T-cell (primary cell): ENCODE measurements at places on chromosomes 1 and 21. TPM values are rescaled to one million over a fixed set of nuclear protein-coding genes. Genes with fewer than 3 reads are reported as not detected.

Gene UTS2
- total RNA-seq, result 0.70 TPM

- peaks cover 4% of the 10 kb centered on the region for H3K4me1 ChIP-seq
- H3K27ac ChIP-seq, result no peak overlapping the region
- no peaks in the 10 kb centered on the region for H3K36me3 ChIP-seq
- no peak for DNase-seq
- H3K4me3 ChIP-seq, result no peak overlapping the region
- no peaks in the 10 kb centered on the region for H3K27me3 ChIP-seq
Measured at GRCh38 chr1:9331016-9331415, 38.3 kb downstream of the SPSB1 start.

- no peaks in the 10 kb centered on the region for H3K27me3 ChIP-seq
- no peaks in the 10 kb centered on the region for H3K4me1 ChIP-seq
- no peak overlapping the region for H3K4me3 ChIP-seq
- H3K36me3 ChIP-seq, result no peaks in the 10 kb centered on the region
Measured at GRCh38 chr21:16865632-16866031, 647.2 kb upstream of the CXADR start.

- H3K36me3 ChIP-seq, result peaks cover 3% of the 10 kb centered on the region
- H3K27ac ChIP-seq, result no peak overlapping the region
- no peaks in the 10 kb centered on the region for H3K4me1 ChIP-seq
- no peaks in the 10 kb centered on the region for H3K27me3 ChIP-seq
Measured at GRCh38 chr1:1086911-1087341, 12.8 kb upstream of the RNF223 start.

DNA sequence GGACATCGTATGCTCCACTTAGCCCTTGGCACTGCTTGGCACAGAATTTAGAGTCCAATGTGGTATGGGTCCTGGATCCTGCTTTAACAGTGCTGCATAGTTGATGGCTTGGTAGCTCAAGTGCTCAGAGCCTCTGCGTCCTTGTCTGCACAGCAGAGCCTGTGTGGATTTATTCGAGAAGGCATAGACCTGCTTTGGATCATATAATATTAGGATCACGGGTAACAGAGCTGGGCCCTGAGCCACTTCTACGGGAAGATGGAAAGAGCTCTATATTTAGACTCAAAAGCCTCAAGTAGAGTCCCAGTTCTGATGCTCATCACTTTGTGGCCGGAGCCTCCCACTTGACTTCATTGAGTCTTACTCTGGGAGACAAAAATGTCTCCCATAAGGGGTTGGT lies 164.4 kb upstream of the EDN2 start:
- no peak for DNase-seq
- H3K4me3 ChIP-seq, result no peak overlapping the region
- H3K27ac ChIP-seq, result no peak overlapping the region
- no peaks in the 10 kb centered on the region for H3K27me3 ChIP-seq

- no peaks in the 10 kb centered on the region for H3K4me1 ChIP-seq
- H3K4me3 ChIP-seq, result no peak overlapping the region
- no peaks in the 10 kb centered on the region for H3K27me3 ChIP-seq
- no peak overlapping the region for H3K27ac ChIP-seq
- DNase-seq, result no peak
- H3K36me3 ChIP-seq, result no peaks in the 10 kb centered on the region
Measured at GRCh38 chr21:20701235-20701634, 297.0 kb upstream of the NCAM2 start.

GRCh38 chr21:43193651-43194302 lies 25.0 kb downstream of the CRYAA start:
- DNase-seq, result no peak
- no peak overlapping the region for H3K27ac ChIP-seq
- no peaks in the 10 kb centered on the region for H3K4me1 ChIP-seq
- H3K4me3 ChIP-seq, result no peak overlapping the region
- H3K27me3 ChIP-seq, result peaks cover 41% of the 10 kb centered on the region

DNA sequence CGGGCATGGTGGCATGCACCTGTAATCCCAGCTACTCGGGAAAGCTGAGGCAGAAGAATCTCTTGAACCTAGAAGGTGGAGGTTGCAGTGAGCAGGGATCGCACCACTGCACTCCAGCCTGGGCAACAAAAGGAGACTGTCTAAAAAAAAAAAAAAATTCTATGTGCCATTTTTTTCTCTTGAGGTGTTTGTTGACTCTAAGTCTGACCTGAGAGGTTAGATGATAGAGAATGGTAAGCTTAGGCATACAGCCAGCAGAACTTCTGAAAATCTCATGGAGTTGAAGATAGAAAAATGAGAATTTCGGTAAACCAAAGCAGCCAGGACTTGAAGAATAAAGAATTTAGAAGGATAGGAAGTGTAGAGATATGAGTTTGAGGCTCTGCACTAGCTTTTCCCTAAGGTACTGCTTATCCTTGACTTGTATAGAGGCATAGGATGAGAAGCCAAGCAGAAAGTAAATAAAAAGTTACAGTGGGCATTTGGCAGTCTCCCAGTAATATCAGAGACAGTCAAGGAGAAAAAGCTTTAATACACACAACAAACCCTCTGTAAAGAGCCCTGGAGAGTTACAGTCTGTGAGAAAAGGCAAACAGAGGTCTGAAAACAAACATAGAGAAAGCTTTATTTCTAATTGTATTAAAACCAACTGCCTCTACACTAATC lies 24.3 kb downstream of the F13B start:
- no peaks in the 10 kb centered on the region for H3K4me1 ChIP-seq
- H3K27ac ChIP-seq, result no peak overlapping the region
- H3K4me3 ChIP-seq, result no peak overlapping the region
- no peaks in the 10 kb centered on the region for H3K27me3 ChIP-seq
- no peak for DNase-seq

DNA sequence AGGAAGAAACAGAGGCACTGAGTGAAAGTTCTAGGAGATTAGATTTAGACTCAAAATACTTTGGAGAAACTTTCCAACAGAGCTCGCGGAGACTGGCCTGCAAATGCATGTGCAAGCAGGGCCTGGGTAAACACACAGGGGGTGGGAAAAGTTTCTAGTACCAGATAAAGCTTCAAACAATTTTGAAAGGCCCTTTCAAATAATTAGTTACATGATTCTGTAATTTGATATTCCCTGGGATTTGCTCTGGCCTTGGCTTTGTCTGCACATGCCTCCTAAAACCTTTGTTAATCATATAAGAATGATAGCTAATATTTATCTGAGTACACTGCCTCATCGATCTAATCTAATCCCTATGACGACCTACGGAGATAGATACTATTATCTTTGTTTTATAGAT lies 31.3 kb downstream of the VTCN1 start:
- no peaks in the 10 kb centered on the region for H3K27me3 ChIP-seq
- no peak overlapping the region for H3K4me3 ChIP-seq
- no peak overlapping the region for H3K27ac ChIP-seq
- no peaks in the 10 kb centered on the region for H3K36me3 ChIP-seq
- H3K4me1 ChIP-seq, result no peaks in the 10 kb centered on the region
- no peak for DNase-seq
